ENCODE measurements at places on chromosomes 1 and 21.

- no peak for DNase-seq
Observed at GRCh38 chr1:211183747-211184313, 49.9 kb upstream of the KCNH1 start.

DNA sequence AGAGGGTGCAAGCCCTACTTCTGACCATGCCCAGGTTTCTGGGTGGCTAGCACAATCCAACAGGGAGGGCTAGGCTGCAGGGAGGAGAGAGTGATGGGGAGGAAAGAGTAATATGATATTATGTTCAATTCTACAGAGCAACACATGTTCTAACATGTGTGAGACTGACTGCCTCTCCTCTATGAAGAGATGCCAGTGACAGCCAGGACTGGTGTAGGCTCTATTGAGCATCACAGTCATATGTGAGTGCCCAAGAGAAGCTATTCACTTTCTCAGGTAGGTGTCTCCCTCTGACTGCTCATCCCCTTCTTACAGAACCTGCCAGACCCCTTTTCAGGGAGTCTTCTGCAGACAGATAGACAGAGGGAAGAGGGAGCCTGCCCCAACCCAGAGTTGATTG lies 446.1 kb downstream of the SIPA1L2 start:
- DNase-seq = no peak

DNA sequence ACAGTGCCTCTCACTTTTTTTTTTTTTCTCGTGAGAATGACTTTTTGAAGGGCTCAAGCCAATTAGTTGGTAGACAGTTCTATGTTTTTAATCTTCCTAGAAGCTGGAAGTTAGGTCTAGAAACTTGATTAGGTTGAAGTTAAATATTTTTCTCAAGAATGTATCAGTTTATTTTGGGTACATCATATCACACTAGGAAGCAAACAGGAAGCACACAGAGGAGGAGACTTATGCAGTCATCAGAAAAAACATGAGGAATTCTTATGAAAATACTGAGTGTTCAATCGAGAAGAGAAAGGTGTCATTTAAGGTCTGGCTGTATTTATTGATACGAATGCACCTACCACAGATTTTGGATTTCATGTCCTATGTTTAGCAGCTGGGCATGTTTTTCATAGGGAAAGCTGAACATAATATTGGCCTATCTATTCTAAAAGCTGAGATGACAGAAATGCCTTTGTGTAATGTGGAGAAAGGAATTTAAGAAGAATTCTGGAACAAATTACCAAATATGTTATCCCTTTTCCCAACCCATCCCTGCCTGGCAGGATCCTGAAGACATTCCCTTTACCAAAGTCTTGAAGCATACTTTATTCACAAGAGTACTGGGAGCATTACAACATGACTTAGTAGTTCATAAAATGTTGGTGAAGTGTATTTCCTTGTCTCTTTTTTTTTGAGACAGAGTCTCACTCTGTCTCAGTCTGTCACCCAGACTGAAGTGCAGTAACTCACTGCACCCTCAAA lies 17.5 kb upstream of the ZFP69B start:
- DNase-seq = no peak

DNA sequence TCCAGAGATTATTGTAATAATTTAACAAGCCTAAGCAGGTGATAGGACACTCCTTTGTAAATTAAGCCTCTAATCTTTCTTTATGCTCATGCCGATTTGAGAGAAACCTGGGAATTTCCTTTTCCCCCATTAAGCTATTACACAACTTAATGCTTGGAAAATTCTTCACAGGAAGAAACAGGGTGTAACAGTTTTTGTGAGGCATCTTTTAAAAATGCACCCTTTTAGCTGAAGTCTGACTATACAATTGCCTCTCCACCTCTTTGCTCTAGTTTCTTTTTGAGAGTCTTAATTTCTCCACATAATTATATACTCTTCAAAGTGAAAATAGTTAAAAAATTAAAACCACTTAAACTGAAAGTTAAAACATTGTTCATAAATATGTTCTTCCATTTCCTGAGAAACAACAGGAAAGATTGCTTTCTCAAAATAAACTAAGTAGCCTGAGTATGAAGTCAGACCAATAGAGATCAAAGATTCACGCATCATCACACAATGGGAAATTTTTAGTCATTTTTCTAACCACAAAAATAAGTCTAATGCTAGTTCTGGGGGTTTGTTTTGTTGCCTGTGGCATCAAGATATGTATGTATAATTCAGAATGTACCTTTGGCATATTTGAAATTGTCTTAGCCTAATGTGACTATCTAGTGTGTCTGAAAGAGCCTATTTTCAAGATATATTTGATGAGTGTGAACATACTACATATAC lies 34.7 kb downstream of the LRRC8D start:
- no peak for DNase-seq

- no peak for DNase-seq
Observed at GRCh38 chr1:155207806-155208540, at the start of gene THBS3. Gene THBS3, minus strand, starts transcription at chr1:155207897. Its CDS starts 21 bp downstream, at chr1:155207876.

DNA sequence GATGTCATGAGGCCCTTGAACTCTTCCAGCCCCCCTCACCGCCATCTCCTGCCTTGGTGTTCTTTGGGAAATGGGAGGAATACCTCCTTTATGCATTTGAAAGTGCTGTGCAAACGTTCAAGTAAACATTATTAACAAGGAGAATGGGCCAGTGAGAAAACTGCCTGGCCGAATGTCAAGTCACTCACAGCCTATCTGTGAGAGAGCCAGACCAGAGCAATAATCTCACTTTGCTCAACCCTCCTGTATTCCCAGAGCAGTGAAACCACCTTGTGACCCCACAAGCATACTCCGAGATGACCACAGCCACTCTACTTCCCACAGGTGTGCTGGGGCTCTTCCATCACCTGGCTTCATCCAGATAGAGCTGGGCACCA lies 5.2 kb downstream of the TAL1 start:
- DNase-seq = no peak

GRCh38 chr1:18241891-18242290 lies 134.3 kb downstream of the IGSF21 start:
- no peak for DNase-seq

Measured in WTC11 (cell line).